Activated T-helper 1 cell treated with anti-CD3 and anti-CD28 coated beads, Interleukin-2, amount 50 U/mL, for 16 hours (primary cell): ENCODE measurements at places on chromosomes 3 and 15.

GRCh38 chr3:152175528-152175889, 93.2 kb upstream of the MBNL1 start:
- DNase-seq = no peak

DNA sequence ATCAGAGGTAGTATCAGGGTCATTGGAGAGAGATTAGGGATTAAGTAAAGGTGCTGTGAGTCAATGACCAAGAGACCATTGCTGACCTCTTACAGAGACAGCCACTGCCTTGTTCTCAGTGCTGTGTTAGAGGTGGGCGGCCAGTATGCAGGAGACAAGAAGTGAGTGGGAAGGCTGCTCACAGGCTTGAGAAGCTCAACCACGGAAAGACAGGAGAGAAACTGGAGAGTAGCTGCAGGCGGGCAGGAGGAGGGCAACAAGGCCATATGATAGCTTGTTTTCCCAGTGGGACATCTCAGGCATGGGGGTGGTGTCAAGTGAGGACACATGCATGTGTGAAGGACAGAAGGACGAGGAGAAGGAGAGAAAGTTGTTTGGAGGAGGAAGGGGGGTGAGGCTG, 237.3 kb downstream of the PDCD6IP start:
- no peak for DNase-seq

- DNase-seq = no peak
Observed at GRCh38 chr3:136671921-136672320, 80.3 kb downstream of the STAG1 start.

GRCh38 chr15:94584833-94585244, 353.5 kb downstream of the MCTP2 start:
- DNase-seq = no peak

DNA sequence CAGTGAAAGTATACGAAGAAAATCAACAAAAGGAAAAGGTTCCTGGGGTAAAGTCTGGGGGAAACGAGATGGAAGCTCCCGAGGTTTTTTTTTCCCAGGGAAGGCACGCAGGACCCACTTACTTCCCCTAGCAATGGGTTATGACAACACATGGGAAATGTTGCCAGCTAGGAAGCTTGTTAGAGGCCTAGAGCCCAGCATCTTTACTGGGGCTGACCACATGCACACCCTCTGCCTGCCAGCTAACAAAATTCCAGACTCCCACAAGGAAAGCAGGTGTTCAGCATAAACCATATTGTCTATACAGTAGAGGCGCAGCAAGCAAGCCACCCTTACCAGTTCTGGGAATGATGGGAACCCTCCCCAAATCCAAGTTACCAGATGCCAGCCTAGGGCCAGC, 258.8 kb upstream of the NR2E3 start:
- no peak for DNase-seq

GRCh38 chr3:47669026-47669749, 90.5 kb upstream of the CSPG5 start:
- no peak for DNase-seq

DNA sequence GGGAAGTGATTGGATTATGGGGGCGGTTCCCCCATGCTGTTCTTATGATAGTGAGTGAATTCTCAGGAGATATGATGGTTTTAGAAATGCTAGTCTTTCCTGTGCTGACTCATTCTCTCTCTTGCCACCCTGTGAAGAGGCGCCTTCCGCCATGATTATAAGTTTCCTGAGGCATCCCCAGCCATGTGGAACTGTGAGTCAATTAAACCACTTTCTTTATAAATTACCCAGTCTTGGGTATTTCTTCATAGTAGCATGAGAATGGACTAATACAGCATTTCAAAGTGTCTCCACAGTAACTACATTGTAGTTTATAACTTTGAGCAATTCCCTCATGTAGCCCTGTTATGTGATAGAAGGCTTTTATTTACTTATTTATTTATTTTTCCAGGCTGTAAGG, 128.8 kb upstream of the CHRNA7 start:
- no peak for DNase-seq

DNA sequence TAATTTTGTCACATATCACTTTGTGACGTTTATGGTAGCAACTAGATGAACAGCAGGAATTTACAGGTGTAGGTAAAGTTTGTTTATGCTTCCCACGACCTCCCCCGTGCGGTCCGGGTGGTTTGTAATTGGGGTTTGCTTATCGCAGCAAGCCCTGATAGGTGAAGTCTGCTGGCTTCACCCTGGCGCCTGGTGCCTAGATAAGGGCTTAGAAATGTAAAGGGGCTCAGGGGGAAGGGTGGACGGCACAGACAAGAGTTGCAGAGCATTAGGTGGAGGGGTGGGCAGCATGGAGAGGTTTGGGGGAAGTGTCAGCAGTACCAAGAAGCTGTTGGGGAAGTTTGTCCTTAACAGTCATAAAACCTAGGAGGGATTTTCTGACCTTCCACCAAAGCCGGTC, 108.1 kb upstream of the RNF7 start:
- DNase-seq = no peak

- no peak for DNase-seq
Observed at GRCh38 chr15:65920825-65921309, 51.6 kb downstream of the RAB11A start.

GRCh38 chr3:161444694-161445077, 51.9 kb upstream of the OTOL1 start:
- no peak for DNase-seq

DNA sequence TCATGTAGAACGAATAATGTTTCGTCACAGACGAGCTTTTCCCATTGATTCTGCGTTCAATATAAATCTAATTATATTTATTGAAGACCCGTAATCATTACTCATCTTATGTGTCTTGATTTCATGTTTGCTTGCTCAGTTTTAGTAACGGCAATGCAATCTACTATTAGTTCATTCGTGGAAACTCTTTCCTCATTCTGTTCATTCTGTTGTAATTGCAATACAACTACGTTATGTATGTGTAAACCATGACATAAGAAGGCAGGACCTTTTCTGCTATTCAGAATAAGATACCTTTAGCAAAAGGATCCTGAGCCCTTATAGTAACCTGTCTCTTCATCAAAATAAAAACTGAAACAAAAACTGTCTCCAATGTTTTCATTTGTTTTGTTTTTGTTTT, 6.8 kb upstream of the ARRDC4 start:
- no peak for DNase-seq

- DNase-seq = no peak
Observed at GRCh38 chr3:20564966-20565365, 379.0 kb upstream of the SGO1 start.

GRCh38 chr3:53956586-53956985, 64.9 kb upstream of the SELENOK start:
- DNase-seq = no peak

- peak; percentile 9 for DNase-seq
Observed at GRCh38 chr3:122415104-122415744, 638 bp downstream of the WDR5B start.

- no peak for DNase-seq
Observed at GRCh38 chr15:65816441-65816840, 24.3 kb upstream of the DENND4A start.

GRCh38 chr3:116038968-116039650, 406.2 kb downstream of the LSAMP start:
- DNase-seq = no peak

GRCh38 chr15:27323801-27324200, 352.8 kb downstream of the GABRG3 start:
- no peak for DNase-seq

- no peak for DNase-seq
Observed at GRCh38 chr3:8553405-8553804, 51.8 kb downstream of the LMCD1 start.

GRCh38 chr15:94691169-94691568, 459.8 kb downstream of the MCTP2 start:
- DNase-seq = no peak

DNA sequence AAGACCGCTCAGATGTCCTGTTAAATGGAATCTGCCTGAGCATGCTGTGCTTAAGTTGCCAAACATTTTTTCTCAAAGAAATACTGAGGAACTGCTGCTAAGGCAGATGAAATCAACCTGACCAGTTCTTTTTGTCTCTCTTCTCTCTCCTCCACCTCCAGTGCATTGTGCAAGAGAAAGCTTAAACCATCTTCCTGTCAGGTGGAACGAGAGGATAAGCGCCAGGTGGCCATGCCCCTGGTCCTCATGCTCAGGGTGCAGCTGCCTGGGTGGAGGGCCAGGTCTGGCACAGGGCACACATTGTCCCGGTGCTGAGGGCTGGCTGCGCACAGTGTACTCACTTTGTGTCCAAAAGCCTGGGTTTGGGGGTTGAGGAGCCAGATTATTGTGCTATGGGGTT, 176.2 kb upstream of the TP63 start:
- no peak for DNase-seq

DNA sequence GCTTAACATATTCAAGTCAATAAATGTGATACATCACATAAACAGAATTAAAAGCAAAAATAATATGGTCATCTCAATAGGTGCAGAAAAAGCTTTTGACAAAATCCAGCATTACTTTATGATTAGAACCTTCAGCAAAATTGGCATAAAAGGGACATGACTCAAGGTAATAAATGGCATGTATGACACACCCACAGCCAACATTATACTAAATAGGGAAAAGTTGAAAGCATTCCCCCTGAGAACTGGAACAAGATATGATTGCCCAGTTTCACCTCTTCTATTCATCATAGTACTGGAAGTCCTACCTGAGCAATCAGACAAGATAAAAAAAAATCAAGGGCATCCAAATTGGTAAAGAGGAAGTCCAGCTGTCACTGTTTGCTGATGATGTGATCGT, 594.7 kb downstream of the DIPK2A start:
- no peak for DNase-seq

DNA sequence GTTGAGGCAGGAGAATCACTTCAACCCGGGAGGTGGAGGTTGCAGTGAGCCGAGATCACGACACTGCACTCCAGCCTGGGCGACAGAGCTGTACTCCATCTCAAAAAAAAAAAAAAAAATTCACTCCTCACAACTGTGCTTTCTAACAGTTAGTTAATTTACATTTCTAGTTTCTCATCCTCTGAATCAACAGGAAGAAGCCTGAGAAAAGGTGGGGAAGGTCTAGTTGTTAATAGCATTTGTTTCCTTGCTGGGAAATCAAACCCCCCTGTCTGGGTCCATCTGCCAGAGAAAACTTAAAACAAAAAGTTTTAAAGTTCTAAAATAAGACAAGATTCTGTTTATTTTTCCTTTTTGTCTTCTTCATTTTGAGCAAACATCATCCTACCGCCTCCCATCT, 62.3 kb downstream of the TMEM39A start:
- DNase-seq = no peak

DNA sequence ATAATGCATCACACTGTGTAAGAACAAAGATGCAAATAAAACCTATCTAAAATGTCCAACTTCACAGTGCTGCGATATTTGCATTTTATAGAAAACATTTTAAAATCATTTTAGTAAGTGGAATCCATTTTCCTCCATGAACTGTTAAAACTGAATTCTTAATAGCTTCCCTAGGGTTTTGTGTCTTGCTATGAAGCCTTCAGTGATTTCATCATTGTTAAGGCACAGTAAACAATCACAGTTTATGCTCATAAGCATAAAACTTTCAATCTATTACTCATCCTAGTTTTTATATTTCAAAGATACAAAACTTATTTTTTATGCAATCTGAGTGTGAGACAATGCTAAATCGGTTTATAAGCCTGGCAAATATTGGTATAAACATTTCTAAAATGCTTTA, 509.7 kb downstream of the TUSC7 start:
- DNase-seq = no peak

DNA sequence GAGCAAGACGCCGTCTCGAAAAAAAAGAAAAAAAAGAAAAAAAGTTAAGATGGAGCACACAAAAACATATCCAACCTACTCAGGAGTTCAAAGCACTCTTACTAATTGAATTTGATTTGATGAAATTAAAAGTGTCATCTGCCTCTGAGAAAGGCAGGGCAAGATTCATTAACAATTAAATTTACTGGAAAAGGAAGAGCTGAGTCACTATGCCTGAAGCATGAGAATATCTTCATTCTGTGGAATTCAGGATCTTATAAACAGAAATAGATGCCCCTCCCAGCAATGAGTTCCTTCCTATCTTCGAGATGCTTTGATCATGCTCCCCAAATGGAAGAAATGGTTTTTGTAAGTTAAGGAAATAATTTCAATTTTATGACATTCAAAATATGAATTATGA, 61.0 kb upstream of the ST3GAL6 start:
- DNase-seq = no peak

- DNase-seq = no peak
Observed at GRCh38 chr3:100088735-100089368, 25.4 kb downstream of the FILIP1L start.

DNA sequence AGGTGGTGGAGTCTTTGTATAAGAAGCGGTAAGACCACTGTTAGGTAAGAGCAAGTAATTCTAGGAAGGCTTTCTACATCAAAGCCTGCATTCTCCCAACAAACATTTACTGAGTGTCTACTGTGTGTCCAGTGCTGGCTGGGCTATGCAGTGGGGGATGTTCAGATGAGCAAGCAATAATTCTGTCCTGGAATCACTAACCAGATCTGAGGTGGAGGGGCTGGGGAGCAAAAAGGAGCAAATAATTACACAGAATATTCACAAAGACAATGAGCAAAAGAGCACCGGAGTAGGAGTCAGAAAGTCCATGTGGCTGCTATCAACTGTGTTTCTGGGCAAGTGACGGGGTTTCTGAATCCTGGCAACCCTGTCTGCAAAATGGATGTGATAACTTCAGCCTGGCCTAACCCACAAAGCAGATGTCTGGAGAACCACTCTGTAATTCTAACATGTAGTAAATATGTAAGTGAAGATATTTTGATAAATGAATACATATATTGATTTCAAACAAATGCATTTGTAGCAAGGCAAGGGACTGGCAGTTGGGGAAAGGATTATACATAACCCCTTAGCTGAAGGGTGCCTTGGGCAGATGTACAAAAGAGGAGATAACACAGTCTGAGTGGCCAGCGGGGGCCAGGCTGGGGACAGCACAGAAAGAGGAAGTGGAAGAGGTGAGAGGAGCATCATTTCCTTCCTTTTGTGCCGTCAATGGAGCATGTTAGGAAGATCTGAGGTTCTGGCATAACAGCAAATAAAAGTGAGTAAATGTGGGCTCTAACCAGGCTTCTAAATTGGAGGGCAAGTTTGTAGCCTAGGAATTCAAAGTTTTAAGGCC, 28.8 kb downstream of the CYP8B1 start:
- no peak for DNase-seq
